Esophagus squamous epithelium (tissue), 5 donors: ENCODE measurements at places on chromosomes 16 and 17. TPM values are rescaled to one million over a fixed set of nuclear protein-coding genes. Genes with fewer than 3 reads are reported as not detected.

GRCh38 chr16:70772493-70772892 lies 28.5 kb downstream of the VAC14 start:
- DNase-seq: no peak

DNA sequence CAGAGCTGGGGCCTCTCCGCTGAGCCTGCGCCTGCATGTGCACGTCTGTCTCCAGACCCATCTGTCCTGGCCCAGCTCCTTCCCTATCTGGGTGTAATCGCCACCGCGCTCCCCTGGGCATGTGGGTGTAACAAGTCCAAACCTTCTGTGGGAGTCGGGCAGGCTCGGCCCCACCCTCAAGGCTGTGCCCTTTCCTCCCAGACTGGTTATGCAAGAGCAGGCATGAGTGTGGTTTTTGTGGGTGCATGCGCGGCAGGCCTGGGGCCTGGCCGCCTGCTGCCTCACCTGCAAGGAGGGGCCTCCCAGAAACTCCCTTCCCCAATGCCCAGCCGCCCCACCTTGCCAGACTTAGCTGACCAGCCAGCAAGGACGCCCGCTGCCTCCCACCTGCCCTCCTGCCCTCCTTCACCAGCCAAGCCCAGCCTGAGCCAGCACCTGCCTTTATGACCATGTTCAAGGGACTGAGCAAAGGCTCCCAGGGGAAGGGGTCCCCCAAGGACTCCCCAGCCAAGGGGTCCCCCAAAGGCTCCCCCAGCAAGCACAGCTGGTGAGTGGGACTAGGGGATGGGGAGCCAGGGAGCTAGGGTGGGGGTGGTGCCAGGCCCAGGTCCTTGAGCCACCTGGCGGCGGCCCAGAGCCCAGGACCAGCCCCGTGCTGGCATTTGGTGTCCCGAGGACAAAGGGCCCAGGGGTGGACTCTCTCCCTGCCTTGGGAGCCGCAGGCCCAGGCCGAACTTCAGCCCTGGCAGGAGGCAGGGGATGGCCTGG lies at the start of gene EVPLL:
TSS of gene EVPLL (plus strand) at position 342 of the 768 bp plus-strand sequence. CDS start 3,160 bp downstream, outside the sequence.
- no peak for DNase-seq

Gene KRTAP4-5
- total RNA-seq: not detected

Gene MT4
- not detected for total RNA-seq

Gene TCAP
- total RNA-seq: 0.11 TPM

Gene C17orf113
- not detected for total RNA-seq
